ENCODE measurements at places on chromosomes 4 and X.

GRCh38 chrX:154824638-154825037, 9.8 kb downstream of the SMIM9 start:
- DNase-seq = no peak

DNA sequence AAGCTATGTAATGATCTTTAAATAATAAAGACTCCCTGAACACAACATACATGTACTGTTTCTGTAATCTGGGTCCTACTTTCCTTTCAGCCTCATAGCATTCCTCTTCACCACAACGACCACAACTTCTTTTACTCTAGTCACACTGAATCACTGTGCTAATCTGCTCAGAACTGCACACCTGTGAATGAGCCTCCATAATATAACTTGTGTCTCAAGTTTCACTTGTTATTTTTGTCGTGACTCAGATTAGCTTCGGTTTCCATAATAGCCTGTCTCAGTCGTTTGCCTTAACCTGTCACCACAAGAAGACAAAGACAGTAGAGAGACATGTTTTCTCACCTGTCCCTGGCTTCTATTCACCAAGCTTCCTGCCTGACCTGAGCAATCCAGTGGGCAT, 61.8 kb downstream of the MAGED1 start:
- DNase-seq = no peak

DNA sequence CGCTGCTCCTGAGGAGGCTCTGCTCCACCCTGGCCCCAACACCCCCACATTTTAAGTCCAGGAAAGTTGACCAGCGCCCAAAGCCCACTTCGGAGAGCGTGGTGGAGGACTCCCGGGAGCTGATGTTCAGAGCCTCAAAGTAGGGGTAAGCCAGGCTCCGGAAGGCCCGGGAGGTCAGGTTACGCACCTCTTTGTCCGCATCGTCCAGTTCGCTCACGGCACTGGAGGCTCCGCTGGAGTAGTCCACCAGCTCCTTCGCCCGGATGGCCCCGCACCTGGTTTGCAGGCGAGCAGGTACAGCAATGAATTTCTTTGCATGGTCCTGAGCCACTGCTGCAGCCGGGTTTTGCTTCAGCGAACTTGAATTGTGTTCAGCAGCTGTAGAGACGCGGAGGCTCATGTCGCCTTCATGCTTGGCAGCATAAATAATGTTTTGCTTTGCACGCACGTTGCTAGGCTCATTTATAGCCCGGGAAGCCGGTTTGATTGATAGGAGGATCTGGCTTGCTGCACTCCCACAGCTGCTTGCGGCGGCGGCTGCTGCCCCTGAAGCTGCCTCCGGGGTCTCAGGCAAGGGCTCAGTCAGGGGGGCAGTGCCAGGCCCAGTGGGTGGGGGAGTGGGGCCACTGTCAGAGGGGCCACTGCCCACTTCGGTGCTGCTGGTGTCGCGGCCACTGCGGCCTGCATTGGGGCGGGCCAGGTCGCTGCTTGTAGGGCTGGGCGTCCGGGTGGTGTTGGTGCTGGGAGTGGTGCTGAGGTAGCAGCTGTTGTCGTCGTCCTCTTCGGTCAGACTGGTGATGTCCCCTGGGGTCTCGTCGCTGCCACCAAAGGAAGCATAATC, 4.8 kb downstream of the C4orf54 start:
- DNase-seq = no peak

DNA sequence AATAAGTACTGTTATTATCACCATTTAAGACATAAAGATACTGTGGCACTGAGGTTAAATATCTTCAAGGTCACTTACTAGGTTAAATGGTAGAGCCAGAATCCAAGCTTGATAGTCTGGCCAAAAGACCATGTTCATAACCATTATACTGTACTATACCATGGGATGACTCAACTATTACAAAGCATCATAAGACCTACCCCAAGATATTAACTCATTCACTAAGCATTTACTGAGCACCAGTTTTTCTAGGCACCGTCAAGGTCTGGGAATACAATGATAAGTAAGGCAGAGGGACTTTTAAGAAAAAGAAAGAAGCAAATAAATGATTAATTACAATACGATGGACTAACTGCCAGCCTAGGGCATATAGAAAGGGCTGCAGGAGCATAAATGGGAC, 95.5 kb upstream of the KCTD8 start:
- no peak for DNase-seq

- DNase-seq = no peak
Observed at GRCh38 chr4:115850799-115851509, 737.5 kb upstream of the NDST4 start.

- DNase-seq = no peak
Observed at GRCh38 chr4:53502094-53502493, 89.2 kb downstream of the LNX1 start.

GRCh38 chr4:108210989-108211835, 42.5 kb upstream of the LEF1 start:
- DNase-seq = no peak

GRCh38 chrX:99973572-99974226, 436.4 kb downstream of the PCDH19 start:
- no peak for DNase-seq

DNA sequence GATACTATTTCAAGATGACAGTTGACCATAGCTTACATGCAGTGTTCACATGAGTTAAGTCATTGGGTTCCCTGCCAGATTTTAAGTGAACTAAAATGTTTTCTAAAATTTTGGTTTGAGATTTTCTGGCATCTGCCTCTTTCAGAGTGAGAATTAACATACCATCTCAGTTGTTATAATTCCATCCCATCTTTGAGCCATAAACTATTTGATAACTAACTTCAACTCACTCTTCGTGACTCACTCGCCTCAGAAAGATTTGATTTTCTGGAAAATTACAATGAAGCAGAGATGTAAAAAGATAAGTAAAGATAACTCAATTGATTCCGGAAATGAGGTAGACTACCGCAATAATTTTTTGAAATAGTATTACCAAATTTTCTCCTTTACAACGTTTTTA, 61.8 kb downstream of the HMGB2 start:
- DNase-seq = no peak
